Camera-type eye (tissue), 1 donor: ENCODE measurements at places on chromosomes 1 and 21. TPM values are rescaled to one million over a fixed set of nuclear protein-coding genes. Genes with fewer than 3 reads are reported as not detected.

Gene NUP210L
- total RNA-seq, result 0.11 TPM

Gene LDLRAD1
- total RNA-seq, result not detected

Gene CD52
- total RNA-seq, result not detected

Gene SV2A
- total RNA-seq, result 38.3 TPM

Gene FLG2
- 0.88 TPM for total RNA-seq

Gene OR14K1
- not detected for total RNA-seq
